ENCODE measurements at places on chromosomes 3 and 15.

- H3K27ac ChIP-seq, result no peak overlapping the region
- H3K36me3 ChIP-seq, result no peaks in the 10 kb centered on the region
- DNase-seq, result no peak
- no peak overlapping the region for H3K4me3 ChIP-seq
Observed at GRCh38 chr15:96338074-96338765, 7.7 kb downstream of the NR2F2 start.

GRCh38 chr15:90264671-90265070 is 801 bp upstream of the NGRN start:
- H3K27me3 ChIP-seq, result no peaks in the 10 kb centered on the region
- DNase-seq, result peak; percentile 52
- peaks cover 40% of the 10 kb centered on the region for H3K36me3 ChIP-seq
- peak overlapping the region; percentile 97 for H3K27ac ChIP-seq
- H3K4me3 ChIP-seq, result peak overlapping the region; percentile 95

- no peaks in the 10 kb centered on the region for H3K36me3 ChIP-seq
- DNase-seq, result no peak
- peaks cover 10% of the 10 kb centered on the region for H3K4me1 ChIP-seq
- H3K4me3 ChIP-seq, result no peak overlapping the region
- H3K27ac ChIP-seq, result peak overlapping the region; percentile 51
Observed at GRCh38 chr15:58568157-58568571, 136.4 kb downstream of the LIPC start.

- no peaks in the 10 kb centered on the region for H3K36me3 ChIP-seq
- no peaks in the 10 kb centered on the region for H3K4me1 ChIP-seq
- H3K27ac ChIP-seq, result no peak overlapping the region
- H3K4me3 ChIP-seq, result no peak overlapping the region
- H3K27me3 ChIP-seq, result no peaks in the 10 kb centered on the region
- no peak for DNase-seq
Observed at GRCh38 chr3:73716418-73716817, 91.7 kb upstream of the PDZRN3 start.

DNA sequence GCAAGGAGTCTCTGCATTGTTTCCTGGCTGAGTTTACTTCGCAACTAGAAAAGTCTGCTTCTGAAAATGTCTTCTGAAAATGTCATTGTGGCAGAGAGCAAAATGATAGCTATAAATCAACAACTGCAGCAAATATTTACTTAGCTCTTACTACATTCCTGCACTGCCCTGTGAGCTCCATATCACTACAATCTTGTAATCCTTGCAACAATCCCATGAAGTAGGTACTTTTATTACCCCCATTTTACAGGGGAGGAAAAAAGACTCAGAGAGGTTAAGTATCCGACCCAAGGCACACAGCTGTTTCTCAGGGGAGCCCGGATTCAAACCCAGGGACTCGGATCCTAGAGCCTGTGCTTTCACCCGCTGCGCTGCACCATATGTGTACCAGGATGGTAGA is 34.2 kb upstream of the SPTBN5 start:
- no peak overlapping the region for H3K4me3 ChIP-seq
- no peaks in the 10 kb centered on the region for H3K27me3 ChIP-seq
- H3K36me3 ChIP-seq, result peaks cover 52% of the 10 kb centered on the region
- DNase-seq, result no peak
- peaks cover 39% of the 10 kb centered on the region for H3K4me1 ChIP-seq
- H3K27ac ChIP-seq, result peak overlapping the region; percentile 1

- peaks cover 95% of the 10 kb centered on the region for H3K36me3 ChIP-seq
- no peak for DNase-seq
- no peak overlapping the region for H3K4me3 ChIP-seq
- H3K4me1 ChIP-seq, result peaks cover 11% of the 10 kb centered on the region
- H3K27me3 ChIP-seq, result no peaks in the 10 kb centered on the region
- peak overlapping the region; percentile 89 for H3K27ac ChIP-seq
Observed at GRCh38 chr3:66377800-66378199, 123.0 kb downstream of the LRIG1 start.

- no peaks in the 10 kb centered on the region for H3K27me3 ChIP-seq
- H3K36me3 ChIP-seq, result no peaks in the 10 kb centered on the region
- DNase-seq, result no peak
- no peak overlapping the region for H3K27ac ChIP-seq
Observed at GRCh38 chr15:66748708-66749035, 46.6 kb downstream of the SMAD6 start.

- H3K4me3 ChIP-seq, result no peak overlapping the region
- no peaks in the 10 kb centered on the region for H3K36me3 ChIP-seq
- H3K27me3 ChIP-seq, result no peaks in the 10 kb centered on the region
- no peaks in the 10 kb centered on the region for H3K4me1 ChIP-seq
- no peak overlapping the region for H3K27ac ChIP-seq
Observed at GRCh38 chr3:147730284-147730683, 321.1 kb downstream of the ZIC1 start.
